Non-pigmented ciliary epithelial cell (primary cell): ENCODE measurements at places on chromosomes 2 and 18.
A peak's percentile ranks its signal among the peaks of the same experiment; 100 is the strongest.

DNA sequence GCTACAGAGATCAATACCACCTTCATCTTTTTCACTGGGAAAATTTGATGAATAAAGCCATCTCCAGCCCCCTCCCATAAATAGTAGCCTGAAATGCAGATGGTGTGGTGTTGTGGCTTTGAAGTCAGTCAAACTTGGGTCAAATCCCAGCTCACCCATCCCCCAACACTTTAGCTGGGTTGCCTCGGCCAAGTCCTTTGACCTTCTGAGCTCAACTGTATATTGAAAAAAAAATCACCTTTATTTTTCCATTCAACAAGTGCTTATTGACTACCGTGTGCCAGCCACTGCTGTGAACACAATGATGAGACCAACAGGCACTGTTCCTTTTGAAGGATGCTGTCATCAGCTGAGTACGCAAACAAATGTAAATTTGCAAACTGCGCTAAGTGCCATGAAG lies 35.1 kb upstream of the NTSR2 start:
- DNase-seq: no peak

GRCh38 chr2:62692225-62692624 lies 13.3 kb upstream of the EHBP1 start:
- DNase-seq: no peak

- no peak for DNase-seq
Observed at GRCh38 chr2:151946899-151947812, 118.9 kb upstream of the ARL5A start.

- DNase-seq: no peak
Observed at GRCh38 chr2:30283931-30284565, 52.7 kb downstream of the LBH start.

GRCh38 chr2:71510196-71510807 lies 56.9 kb downstream of the DYSF start:
- DNase-seq: peak; percentile 5

DNA sequence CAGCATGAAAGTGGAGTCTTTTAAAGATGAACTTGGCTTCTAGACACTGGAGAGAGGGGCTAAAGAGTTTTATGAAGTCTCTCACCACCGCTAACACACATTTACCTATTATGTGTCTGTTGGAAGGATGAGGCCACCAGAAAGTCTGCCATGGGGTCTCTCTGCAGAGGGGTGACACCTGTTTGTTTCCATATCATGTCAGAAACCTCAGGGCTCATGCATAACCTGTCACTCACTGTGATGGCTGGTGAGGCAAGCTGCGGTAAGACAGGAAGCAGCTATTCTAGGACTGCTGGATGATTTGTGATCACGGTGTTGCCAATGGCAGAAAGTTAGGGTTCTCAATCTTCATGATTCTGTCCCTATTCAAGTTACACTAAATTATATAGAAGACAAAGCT lies 60.8 kb upstream of the DNMT3A start:
- no peak for DNase-seq

DNA sequence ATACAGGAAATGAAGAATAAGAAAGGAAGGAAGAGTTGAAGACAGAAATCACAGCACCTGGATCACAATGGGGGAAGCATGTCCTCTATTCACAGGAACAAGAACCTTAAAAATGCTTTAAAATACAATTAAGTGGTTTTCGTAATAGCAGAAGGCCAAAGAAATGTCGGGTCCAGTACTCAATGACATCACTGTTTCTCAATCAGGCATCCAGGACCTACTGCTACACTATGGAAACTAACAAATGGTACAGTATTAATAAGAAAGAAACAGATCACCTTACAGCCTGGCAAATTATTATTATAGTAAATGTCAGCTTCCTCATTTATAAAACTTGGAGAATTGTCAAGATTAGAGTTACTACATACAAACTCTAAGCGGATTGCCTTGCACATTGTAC lies 15.8 kb downstream of the HNRNPLL start:
- no peak for DNase-seq

DNA sequence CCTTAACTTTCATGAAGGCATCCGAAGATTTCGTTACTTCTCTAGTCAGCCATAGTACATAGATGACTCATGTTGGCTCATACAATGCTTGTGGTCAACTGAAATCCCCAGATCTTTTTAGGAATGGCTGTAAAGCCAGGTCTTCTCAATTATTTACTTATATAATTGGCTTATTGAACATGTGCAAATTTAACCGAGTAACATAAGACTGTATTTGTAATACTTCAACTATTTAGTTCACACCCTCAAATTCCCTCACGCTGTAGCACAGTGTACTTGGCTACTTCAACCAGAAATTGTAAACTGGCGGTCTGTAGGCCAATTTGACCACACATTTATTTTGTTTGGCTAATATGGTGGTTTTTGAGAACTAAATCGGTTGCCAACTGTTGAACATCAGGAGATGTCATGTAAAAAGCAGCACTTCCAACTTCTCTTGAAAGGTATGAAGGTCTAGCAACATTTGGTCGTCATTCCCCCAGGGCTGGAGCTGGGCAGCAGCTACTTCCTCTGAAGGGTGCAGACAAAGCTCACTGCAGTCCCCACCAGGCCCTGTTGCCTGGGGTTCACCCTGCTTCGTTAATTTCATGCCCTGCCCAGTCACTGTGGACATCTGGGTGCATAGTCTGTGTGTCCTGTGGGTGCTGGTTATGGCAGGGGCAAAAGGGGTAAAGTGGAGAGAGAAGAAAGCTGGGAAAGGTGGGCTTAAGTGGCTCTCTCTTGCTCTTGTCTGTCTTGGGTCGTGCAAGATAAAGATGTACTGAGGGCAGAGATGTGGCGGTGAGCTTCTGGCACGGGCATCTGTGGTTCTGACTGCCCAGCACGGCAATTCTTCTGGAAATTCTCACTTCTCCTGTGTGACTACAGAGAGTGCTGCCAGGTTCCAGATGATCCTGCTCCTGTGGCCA lies 3.2 kb upstream of the SH3RF3 start:
- DNase-seq: peak; percentile 85

DNA sequence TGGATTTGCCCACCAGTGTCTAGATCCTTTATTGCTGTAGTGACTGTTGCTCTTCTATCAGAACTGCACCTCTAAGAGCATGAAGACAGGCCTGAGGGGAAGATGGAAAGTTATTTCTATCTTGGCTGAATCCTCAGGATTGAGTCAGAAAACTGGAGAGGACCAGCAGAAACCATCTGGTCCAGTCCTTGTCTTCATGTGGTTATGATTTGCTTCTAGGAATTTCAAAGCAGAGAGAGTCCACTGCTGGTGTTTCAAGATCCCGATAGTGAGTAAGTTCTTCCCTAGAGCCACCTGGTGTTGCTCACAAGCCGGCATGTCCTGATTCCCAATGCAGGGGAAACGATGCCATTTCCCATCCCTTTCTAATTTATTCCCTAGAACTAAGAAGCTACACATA lies 84.2 kb downstream of the NCKAP5 start:
- DNase-seq: no peak

DNA sequence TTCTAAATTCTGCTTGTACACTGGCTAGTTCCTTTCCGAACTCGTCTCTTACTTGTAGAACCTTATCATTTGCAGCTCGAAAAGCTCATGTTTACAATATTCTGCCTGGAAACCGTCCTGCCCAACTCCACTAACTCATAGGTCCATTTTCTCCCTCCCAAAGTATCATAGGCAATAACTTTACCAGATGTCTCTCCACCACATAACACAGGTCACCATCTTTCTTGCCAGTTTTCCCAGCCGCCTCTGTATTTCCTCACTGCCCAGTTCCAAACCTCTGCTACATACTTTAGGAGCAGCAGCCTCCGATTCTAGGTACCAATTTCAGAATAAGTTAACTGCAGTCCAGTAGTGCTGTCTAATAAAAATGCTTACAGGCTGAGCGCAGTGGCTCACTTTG lies 259.5 kb downstream of the GLI2 start:
- no peak for DNase-seq

DNA sequence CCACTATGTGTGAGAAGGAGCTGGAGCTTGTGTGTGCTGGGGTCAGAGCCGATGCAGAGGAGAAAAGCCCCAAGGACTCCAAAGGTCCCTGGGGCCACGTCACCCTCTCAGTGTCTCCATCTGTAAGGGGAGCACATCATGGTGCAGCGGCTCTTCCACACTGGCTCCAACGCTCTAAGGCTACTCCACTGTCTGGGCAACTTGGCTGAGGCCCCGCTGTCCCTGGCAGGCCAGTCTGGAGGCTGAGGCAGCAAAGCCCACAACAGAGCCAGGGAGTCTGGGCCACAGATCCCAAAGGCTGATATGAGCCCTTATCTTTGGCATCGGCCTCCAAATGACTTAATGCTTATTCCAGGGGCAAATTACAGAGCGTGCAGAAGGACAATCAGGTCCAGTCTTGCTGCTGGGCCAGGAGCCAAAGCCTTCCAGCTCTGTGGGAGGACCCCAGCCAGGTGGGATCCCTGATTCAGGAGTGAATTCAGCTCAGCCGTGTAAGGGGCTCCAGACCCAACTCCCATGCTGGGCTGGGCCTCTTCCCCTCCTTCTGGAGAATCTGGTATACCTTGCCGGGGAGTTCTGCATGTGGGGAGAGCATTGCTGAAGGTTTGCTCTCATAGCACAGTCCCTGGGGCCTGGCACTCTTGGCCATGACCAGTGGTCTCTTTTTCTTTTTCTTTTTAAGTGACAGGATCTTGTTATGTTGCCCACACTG lies 1.8 kb upstream of the DUSP2 start:
- no peak for DNase-seq

- no peak for DNase-seq
Observed at GRCh38 chr2:199848389-199849130, 2.4 kb downstream of the FTCDNL1 start.

- DNase-seq: no peak
Observed at GRCh38 chr2:19209575-19210341, 148.7 kb downstream of the OSR1 start.

DNA sequence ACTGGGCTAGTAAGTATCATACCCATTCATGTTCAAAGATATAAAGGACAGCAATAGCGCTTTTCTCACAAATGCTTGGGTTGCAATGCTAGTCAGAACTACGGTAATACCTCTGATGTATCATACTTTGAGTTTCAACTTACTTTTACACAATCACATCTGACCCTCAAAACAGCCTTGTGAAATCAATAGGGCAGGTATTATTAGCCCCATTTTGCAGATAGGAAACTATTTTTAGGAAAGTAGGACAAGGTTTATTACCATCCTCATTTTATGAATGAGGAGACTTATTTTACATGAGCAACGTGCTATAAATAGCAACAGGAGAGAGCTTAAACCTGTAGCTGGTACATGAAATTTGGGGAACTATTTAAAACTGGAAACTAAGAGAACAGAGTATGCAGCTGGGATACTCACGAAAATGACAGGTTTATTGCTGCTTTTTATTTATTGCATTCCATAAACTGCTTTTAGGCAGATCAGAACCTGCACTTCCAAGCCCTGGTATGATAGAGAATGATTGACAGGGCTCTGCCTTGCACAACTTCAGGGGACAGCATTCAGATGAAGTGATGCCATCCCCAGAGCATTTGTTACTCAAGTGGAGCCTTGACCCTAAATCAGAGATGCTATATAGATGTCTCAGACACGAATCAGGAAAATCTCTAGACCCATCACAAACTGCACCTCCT lies 42.4 kb upstream of the PPM1B start:
- DNase-seq: no peak

GRCh38 chr2:199962203-199962602 lies 6.8 kb downstream of the MAIP1 start:
- no peak for DNase-seq

DNA sequence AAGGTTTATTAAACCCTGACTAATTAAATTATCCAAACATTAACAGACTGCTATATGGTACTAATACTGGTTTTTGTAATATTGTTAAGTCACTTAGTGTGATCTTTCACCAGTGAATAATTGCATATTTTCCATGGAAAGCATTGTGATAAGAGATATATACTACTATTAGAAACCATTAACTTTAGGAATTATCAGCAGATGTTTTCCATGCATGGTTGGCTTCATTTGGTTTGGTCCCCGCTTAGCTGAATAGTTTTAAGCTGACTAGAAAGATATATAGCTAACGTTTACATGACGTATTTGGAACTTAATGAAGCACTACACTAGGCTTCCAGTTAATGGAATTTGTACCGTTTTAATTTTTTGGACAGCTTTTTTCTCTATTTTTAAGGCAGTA lies 37.9 kb downstream of the LCLAT1 start:
- DNase-seq: no peak

DNA sequence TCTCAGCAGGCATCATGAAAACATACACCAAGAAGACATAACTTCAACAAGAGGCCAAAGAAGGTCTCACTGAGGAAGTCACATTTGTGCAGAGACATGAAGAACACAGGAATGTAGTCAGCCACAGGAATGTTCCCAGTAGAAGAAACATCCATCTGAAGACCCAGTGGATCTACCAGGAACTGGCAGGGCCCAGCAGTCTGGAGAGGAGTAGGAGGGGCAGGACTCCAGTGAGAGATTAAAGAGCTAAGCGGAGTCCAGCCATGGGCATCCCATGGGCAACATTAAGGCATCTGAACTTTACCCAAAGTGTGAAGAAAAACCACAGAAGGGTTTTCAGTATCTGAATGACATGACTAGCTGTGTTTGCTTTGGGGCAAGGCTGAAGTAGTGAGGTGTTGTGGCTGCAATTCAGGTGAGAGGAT lies 103.1 kb downstream of the UPP2 start:
- DNase-seq: peak; percentile 49

DNA sequence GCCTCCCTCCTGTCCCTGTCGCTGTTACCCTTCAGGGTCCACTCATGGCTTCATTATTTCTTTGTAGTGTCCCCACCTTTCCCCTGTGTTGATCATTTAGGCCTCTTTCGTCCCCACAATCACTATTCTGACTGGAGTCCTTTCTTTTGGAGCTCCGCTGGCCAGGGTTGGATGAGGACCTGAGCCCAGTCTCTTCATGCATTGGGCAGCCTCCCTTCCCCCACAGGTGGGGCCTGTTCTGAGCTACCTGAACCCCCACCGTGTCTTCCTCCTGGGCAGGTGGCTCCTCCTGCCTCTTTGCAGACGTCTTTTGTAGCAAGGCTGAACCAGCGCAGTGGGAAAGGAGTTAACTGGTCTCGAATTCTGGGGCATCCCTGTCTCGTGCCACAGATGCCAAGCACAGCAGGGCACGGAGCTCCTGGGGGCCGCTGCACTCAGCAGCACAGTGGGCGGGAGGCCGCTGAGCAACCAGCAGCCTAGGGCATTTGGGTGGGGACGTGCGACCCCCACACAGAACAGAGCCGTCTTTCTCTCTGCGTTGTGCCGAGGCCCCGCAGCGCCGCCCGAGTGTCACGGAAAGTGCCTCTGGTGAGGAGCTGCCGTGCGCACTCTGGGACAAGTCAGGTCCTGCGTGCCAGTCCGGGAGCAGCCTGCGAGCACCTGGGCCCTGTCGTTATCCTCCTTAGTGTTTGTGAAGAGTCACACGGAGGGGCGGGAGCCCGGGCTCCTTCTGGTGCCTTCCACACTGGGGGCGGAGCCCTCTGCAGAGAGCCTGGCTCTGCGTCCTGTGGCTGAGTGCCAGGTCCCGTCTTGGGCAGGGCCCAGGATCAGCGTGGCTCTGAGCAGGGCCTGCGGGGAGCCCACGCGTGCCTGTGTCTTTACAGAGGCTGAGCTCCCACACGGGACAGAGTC lies 130.1 kb downstream of the NFATC1 start:
- DNase-seq: no peak

GRCh38 chr2:33068261-33068660 lies 121.5 kb downstream of the LTBP1 start:
- peak; percentile 78 for DNase-seq
